ENCODE measurements at places on chromosomes 3 and 15.

DNA sequence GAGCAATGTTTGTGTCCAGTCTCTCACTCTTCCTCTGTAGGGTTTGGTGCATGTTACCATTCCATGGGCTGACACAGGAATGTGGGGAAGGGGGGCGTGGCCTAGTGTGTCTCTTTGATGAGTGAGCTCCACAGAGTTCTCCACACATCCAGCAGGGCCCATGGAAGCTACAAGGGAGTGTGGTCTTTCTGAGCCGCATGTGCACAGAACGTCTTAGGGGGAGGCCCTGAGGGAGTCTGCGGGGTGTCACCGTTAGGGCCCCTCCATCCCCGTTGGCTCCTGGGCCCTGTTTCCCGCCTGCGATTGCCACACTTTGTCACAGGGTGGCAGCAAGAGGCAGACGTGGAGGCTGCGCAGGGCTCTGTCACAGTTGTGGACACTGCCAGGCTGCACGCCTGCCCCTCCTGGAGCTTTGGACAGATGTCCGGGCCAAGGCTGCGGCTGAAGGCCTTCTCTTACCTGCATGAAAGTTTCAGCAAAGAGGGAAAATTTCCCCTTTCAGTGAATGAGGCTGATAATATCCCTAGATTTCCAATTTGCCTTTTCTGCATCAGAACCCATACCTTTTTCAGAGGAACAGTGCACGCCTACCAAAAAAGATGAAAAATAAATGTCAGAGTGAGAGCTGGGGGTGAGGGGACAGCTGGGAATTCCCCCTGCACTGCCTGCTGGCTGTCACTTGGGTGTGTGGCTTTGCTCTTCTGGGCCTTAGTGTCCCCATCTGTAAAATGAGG, 24.3 kb downstream of the CACNA2D3 start:
- peak; percentile 59 for DNase-seq

- DNase-seq: no peak
Observed at GRCh38 chr3:176579711-176580185, 617.5 kb downstream of the TBL1XR1 start.

- no peak for DNase-seq
Observed at GRCh38 chr15:39573844-39574243, 7.0 kb upstream of the THBS1 start.

GRCh38 chr3:152151216-152151876, 117.4 kb upstream of the MBNL1 start:
- no peak for DNase-seq

DNA sequence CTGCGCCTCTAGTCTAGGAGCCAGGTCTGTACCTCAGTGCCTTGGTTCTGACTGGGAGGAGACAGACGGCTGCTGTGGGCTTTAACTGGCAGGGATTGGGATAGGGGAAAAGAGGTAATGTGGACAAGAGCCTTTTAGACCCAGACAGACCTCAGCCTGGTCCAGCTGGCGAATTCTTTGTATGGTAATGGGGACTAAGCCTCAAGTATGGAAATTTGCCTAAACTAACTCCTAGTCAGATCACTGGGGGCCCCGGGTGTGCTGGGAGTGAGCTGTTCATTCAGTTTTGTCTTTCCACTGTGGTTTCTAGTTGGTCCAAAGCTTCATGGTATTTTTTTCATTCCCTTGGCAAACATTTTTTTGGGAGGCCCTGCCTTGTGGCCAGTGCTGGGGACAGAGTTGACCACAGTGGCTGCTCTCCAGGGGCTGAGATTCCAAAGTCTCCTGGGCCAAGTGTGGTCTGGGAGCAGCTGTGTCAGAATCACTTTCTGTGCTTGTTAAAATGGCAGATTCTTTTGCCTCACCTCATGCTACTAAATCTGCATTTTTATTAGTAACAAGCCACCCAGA, 261.4 kb upstream of the C2CD4B start:
- DNase-seq: no peak

DNA sequence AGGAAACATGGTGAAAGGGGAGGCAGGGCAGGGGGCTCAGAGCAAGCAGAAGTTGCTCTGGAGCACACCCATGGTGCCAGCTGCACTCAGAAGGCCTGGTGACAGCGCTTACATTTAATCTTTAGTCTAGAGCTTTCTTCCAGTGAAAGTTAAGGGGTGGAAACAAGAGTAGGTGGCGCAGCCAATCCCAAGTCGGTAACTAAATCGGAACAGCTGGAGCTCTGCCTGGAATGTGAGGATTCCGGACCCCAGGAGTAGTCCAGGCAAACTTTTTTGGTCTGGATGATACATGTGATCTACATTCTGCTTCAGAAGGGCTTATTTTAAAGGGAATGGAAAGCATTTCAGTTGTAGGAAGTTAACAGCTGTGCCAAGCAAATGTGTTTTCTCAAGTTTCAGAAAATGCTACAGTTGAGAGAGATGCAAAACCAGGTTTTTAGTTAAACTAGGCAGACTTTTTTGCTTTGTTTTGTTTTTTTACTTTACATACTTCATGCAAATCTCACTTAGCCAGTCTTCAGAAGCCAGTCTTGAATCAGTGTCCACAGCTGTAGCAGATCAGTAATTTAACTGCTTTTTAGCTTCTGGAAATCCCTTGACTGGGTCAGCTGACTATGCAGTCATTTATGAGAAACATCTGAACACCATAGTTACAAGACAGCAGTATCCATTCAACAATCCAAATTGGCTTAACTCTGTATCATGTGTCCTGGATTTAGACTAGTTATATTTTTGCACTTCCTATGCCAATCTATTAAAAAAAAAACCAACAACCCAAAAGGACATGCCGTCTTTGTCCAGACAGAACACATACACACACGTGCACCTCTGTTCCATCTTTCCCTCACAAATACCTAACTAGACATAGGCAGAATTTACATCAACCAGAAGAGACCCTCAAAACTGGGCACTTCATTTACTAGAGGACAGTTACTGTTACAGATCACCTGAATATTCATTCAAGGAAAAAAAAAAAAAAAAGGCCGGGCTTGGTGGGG, 33.2 kb downstream of the ZNF106 start:
- no peak for DNase-seq

DNA sequence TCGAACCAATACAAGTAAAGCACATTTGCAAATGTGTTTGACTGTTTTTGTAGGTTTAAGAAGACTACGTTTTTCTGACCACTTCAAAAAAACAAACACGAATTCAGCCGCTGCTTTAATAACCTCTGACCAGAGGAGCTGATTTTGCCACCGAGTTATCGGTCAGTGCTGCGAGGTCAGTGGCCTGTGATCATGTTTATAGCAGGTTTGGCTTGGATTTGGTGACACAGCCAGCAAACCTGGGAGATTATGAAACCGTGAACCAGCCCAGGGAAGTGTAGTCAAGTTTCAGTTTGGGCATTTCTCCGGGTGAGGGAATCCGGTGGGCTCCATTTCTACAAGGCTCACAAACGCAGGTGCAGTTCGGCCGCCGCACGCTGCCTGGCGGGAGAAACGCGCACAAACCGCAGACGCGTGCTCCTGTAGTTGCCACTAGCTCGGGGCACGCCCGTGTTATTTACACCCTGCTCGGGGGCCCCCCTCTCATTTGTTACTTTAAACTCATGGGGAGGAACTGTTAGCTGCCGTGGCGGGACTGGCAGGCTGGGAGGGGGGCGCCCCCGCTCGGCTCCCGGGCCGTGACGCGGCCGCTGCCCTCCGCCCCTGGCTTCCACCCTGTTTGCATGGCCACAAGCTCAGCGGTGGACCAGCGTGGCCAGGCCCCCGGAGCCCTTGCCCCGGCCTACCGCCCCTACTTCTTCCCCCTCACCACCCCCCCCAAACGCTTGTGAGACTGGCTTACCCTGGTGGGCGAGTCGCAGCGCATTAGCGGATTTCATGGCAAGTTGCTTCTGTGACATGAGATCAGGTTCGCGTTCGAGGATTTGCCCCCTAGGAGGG, 13.6 kb upstream of the ONECUT1 start:
- DNase-seq: no peak

- DNase-seq: no peak
Observed at GRCh38 chr3:116084999-116085791, 360.1 kb downstream of the LSAMP start.

DNA sequence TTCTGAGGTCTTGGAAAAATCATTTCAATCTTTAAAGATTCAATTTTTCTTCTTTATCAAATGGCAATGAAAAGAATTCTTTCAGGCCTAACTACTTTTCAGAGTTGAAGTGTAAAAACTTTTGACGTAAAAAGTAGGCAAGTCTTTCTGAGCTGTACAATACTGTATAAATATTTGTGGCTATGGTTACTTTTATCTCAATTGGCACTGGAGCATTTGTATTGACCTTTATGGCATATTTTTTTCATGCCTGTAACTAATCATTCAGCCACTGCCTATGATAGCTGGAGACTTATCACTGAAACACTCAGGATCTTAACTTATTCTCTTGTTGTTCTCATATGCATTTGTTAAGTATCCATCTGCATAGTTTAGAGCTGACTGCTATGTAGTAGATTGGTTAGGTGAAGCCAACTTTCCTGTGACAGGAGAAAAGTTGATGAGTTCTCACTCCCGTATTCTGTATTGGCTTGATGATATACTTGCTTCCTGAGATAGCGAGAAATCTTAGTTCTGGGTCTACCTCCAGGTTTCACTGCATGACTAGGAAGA, 290.4 kb upstream of the TBL1XR1 start:
- no peak for DNase-seq

GRCh38 chr15:66228807-66229735, 24.5 kb downstream of the MEGF11 start:
- no peak for DNase-seq

DNA sequence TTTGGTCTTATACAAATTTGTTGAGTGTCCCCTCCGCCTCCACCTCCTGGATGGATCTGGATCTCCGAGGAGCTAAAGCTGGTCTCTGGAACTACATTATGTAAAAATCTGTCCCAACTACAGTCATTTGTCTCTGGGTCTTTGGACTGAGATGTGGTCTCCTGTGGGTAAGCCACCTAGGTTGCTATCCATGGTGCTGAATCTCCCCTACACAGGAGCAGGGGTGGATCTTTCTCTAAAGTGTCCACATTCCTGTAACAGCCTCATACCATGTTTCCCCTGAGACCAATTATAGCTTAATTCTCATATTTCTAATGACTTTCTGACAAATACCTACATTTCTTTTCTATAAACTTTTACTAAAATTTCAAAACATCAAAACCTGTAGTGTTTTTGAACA, 625.8 kb downstream of the TAFA4 start:
- peak; percentile 18 for DNase-seq

DNA sequence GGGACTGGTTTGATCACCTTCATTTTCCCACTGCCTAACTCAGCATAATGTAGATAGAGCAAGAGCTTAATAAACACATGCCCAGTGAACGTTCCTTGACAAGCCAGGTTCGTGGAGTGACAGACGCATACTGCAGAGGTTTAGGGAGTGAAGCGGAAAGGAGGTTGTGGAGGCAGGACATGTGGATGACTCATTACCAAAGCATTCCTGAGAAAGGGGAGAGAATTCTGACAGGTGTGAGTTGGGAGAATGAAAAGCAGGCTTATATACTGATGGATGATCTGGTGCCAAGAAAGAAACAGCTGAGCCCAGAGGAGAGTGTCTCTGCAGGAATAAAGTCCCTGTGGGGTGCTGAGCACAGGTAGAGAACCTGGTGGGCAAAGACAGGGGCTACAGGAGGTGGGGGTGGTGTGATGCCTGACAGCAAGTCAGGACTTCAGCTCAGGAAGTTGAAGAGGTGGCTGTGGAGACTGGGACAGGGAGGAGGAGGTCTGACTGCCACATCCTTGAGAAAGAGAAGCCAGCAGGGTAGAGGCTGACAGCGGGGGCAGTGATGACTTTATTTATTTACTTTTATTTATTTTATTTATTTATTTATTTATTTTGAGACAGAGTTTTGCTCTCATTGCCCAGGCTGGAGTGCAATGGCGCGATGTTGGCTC, 2.4 kb upstream of the RPL29 start:
- DNase-seq: peak; percentile 59

GRCh38 chr3:99645277-99646106, 7.1 kb downstream of the COL8A1 start:
- peak; percentile 56 for DNase-seq

- no peak for DNase-seq
Observed at GRCh38 chr3:186869253-186870100, 27.0 kb downstream of the ADIPOQ start.

DNA sequence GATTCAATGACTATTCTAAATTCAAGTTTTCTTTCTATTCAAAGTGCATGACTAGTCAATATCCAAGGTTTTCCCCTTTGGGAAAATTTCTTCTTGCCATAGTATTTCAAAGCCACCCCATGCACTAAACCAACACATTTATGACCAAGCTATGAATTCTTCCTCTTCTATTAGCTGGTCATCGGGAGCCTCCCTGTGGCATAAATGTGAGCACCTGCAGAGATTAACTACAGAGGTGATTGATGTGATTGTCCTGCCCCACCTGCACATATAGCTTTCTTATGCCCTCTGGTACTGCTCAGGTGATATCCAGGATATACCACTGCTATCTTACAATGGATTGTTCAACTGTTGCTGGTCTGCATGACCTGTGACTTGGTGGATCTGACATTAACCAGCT, 694.9 kb downstream of the ZBBX start:
- DNase-seq: no peak

GRCh38 chr3:177377166-177377565, 179.9 kb upstream of the TBL1XR1 start:
- DNase-seq: no peak

- DNase-seq: peak; percentile 28
Observed at GRCh38 chr3:47984075-47984728, 32.0 kb downstream of the MAP4 start.

- DNase-seq: no peak
Observed at GRCh38 chr3:98784666-98785600, 21.8 kb downstream of the ST3GAL6 start.

- no peak for DNase-seq
Observed at GRCh38 chr15:50277370-50277769, 11.8 kb upstream of the HDC start.

DNA sequence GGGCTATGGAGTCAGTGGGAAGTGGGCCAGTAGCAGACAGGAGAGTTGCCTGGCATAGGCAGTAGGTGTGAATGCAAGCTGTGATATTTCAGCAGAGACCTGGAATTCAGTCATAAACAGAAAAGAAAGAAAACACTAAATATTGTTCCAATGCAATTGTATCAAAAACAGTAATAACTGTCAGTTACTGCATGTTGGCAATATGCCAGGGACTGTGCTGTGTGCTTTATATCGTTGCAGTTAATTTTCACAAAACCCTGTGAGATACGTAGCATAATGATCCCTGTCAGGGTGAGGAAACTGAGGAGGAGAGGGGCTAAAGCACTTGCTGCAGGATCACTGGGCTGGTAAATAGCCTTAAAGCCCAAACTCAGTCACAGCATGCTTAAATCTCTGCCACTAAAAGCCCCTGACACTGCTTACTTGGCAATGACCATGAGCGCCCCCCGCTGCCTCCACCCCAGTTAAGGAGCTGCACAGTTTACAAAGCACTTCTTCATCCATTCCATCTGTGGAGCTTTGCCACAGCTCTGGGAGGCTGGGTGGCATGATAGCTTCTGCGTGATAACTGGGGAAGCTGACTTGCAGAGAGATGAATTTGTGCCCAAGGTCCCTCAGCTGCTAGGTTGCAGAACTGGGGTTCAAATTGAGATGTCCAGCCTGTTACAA, 3.9 kb downstream of the SLC6A1 start:
- no peak for DNase-seq

- DNase-seq: peak; percentile 53
Observed at GRCh38 chr15:23642413-23643044, 5.1 kb downstream of the MAGEL2 start.

All from ACHN (cell line).